ENCODE measurements at places on chromosomes 4 and X.

DNA sequence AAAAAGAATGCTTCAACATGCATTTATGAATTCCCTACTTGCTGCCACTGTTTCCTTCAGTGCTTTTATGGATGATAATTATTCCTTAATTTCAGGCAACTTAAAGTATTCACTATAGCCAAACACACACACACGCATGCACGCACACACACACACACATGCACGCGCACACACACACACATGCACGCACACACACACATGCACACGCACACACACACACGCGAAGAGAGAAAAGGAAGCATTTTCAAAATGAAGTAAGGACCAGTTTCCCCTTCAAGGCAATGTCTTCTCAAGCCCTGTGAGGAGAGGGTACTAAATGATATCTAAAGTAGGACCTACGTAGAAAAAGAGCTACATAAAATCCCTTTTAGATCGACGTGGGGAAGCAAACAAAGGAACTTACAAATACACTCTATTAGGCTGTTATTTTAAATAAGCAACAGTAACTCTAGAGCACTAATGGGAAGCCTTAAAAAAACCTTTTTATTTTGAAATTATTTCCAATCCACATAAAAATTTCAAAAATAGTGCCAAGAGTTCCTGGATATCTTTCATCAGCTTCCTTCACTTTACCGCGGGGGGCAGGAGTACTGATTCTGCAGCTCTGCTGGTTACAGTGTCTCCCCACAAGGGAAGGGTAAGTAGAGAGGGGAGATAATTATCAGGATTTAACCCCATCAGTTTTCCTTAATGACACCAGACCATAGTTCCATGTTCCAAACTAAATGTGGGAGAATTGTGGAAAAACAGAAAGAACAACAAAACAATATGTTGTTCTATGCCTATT lies 13.7 kb downstream of the IRF2 start:
- no peak for DNase-seq

- no peak for DNase-seq
These were observed 1638.8 kb upstream of the PCDH7 start for GRCh38 chr4:29081234-29081955.

GRCh38 chr4:83237591-83237990 lies 47.0 kb downstream of the COQ2 start:
- DNase-seq, result no peak

DNA sequence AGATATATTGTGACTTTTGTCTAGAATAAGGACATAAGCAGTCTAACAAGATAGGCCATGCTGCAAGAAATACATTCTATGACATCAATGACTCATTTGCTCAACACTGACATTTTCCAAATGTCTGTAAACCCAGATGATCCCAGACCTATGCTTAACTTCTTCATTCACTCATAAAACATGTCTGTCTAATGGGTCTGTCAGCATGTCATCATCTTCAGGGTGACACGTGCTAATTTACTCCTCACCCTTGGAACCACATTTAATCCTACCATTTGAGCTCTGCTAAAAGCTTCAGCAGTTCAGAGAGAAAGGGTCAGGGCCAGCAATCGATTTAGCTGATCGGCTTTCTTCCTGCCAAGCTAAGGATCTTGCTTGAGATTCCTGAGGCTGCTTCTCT lies 109.4 kb upstream of the MAP3K15 start:
- no peak for DNase-seq

DNA sequence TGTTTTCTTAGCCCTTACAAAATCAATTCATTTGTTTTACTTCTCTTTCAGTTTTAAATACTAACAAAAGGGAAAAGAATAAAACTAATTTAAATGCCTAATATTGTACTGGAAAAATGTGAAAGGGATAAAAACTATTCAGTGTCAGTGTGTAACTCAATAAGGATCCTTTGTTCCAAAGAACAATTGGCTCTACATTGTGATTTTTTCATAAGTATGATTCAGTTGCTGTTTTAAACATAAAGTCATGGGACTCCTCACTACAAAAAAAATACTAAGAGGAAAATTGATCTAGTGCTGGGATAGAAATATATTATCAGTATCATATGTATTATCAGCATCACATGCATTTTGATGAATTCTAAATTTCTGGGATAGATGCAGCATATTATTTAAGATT lies 199.4 kb upstream of the TRAM1L1 start:
- no peak for DNase-seq

- DNase-seq, result no peak
These were observed 53.9 kb downstream of the LRP2BP start for GRCh38 chr4:185341841-185342240.

GRCh38 chr4:187268940-187269339 lies 545.3 kb upstream of the FAT1 start:
- DNase-seq, result no peak

GRCh38 chr4:156615066-156615531 lies 356.5 kb downstream of the PDGFC start:
- no peak for DNase-seq

GRCh38 chr4:147929746-147930145 lies 197.9 kb downstream of the ARHGAP10 start:
- DNase-seq, result no peak

DNA sequence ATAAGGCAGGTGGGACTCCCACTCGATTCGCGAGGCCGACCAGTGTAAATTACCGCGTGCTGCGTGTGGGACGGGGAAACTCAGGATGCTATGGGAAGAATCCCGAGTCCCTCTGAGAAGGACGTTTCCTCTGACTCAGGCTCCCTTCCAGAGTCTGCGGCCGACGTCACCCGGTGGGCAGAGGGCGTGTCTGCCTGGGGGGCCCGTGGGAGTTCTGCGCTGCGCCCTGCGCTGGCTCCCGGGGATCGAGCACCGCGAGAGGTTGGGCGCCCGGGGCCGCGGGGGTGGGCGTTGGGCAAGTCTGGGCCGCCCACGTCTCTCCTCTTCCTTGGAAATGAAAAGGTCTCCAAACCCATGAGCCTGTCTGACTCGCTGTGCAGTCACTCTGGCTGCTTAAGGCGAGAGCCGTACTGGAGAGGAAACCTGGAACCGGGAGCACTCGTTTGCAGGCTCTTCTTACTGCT lies 568 bp downstream of the NIPAL1 start:
- peak; percentile 18 for DNase-seq

GRCh38 chrX:130974323-130974722 lies 71.3 kb upstream of the ENOX2 start:
- DNase-seq, result no peak

GRCh38 chr4:147727476-147728028 lies 4.3 kb upstream of the ARHGAP10 start:
- DNase-seq, result no peak

GRCh38 chr4:80989921-80990544 lies 40.5 kb upstream of the BMP3 start:
- DNase-seq, result peak; percentile 38

DNA sequence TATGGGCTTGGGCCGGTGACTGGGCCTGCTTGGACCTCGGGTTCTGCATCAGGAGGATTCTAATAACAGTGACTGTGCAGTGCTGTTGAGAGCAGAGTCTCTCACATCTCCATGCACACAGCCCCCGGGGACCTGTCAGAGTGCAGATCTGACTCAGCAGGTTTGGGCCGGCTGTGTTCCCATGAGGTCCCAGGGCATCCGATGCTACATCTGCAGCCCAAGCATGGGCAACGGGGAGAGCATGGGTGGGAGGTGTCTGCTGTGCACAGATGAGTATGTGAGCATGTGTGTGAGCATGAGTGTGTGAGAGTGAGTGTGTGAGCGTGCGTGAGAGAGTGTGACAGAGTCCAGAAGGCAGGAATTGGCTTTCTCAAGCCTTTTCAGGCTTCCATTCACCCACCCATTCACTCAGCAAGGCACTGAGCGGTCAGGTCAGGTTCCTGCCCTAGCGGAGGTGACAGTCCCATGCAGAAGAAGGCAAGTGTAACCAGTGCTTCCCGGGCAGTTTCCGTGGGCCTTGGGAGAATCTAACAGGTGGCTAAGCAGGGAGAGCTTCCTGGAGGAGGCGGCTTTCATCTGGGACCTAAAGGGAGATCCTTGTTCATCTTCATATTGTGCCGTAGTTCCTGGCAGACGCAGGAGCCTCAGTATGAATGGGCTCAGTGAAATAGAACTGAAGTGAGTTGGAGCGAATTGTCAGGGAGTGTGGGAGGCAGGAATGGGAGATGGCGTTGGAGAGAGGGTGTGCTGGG lies 62.6 kb downstream of the SORCS2 start:
- DNase-seq, result no peak

DNA sequence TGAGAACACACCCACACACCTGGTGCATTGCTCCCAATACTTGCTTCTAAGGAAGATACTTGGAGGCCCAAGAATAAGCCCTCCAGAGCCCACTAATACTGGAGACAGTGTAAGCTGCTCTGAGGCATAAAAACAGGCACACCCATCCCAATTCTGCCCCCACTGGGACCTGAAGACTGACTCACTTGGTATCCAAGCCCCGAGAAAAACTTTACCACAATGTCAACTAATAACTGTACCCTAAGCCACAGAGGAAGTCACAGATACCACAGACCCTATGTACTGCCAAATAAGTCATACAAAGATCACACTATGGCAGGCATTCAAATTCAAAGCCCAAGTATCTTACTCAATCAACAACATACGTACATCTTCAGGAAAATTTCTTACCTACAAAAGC lies 398.2 kb upstream of the SPANXN1 start:
- no peak for DNase-seq

DNA sequence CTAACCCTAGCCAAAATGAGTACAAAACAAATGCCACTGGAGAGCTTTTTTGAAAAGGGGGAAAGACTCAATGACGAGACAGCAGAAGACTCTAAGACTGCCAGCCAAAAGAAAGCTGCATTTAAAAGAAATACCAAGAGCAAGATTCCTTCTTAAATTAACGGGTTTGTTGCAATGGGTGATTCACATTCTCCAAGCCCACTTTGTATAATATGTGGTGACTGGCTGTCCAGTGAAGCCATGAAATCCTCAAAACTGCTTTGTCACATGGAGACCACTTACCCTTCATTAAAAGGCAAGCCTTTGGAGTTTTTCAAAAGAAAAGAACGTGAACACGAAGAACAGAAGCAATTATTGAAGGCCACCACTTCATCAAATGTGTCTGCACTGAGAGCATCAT lies 68.2 kb downstream of the MRPL1 start:
- no peak for DNase-seq

DNA sequence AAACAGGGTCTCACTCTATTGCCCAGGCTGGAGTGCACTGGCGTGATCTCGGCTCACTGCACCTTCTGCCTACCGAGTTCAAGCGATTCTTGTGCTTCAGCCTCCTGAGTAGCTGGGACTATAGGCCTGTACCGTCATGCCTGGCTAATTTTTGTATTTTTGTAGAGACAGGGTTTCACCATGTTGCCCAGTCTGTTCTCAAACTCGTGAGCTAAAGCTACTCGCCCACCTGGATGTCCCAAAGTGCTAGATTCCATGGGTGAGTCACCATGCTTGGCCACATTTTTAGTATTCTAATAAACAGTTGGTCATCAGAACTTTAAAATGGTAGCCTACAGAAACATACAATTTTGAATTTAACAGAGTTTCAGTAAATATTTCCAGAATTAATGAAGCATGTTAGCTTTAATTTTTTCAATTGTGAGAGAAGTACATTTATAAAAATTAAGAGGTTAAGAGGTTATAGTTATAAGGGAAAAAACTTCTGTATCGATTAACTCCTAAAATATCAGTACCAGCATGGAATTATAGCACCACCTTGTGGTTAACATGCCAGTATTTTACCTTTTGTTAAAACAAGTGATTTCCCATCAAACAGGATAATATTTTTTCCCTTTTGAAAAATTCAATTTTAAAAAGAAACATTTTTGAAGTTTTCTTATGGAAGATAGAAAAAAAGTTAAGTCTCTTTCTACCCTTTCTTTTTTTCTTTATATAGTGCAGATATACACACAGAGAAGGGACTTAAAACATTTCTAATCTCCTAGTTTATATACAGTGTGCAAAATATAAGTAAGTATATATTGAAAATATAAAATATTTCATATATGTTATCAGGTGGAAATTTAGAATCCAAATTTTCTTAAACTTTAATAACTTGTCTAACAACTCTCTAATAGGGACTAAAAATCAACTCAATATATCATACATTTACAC lies 35.4 kb downstream of the CEP44 start:
- peak; percentile 24 for DNase-seq

DNA sequence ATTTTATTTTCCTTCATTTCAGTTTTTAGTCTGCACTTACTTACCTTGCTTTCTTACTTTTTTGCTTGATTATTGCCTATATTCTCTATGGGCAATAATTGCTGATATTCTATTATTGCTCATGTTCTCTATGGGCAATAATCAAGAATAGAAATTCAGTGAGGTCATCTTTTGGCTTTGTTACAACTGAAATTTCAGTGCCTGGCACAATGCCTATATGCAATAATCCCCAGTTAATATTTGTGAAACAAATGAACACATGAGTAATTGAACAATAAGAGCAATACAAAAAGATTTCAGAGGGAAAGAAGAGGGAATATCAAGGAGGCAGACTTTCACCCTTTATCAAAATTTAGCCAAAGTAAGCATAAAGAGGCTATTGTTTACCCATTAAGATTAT lies 48.6 kb upstream of the ARSJ start:
- DNase-seq, result no peak

DNA sequence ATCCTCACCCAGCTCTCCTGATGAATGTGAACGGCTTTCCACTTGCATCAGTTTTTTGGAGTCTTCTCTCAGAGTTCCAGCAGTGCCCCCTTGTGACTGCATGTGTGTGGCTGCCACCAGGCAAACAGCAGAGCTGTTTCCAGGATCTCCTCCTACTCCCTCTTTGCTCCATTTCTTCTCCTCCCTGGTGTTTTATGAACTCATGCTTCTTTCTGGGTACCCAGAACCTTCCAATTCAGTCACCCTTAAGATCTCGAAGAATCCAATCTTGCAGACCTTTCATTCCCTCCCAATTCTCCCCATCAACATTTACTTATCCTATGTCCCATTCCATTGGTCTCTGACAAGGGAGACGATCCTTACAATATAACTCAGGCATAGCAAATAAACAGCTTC lies 6.8 kb upstream of the TCEANC start:
- peak; percentile 9 for DNase-seq

- DNase-seq, result peak; percentile 56
These were observed 1.2 kb downstream of the AKAP17A start for GRCh38 chrX:1592470-1593142.

DNA sequence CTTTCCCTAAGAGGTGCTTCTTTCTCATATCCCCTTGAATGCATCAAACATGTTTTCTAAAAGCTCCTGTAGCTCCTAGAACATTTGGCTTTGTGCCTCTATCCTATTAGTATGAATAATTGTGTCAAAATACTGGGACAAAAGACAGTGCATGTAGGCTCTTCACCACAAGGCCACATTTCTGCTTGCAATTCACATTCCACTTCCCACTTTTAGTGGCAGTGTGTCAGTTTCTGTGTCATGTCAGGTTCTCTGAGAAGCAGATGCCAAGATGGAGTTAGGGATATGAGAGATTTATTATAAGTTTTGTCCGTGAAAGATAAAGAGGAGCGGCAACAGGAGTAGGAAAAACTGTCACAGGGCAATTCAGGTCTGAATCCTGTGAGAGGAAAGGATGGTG lies 61.3 kb upstream of the GPRIN3 start:
- DNase-seq, result no peak

GRCh38 chr4:85866508-85866907 lies 391.6 kb downstream of the ARHGAP24 start:
- no peak for DNase-seq

- no peak for DNase-seq
These were observed 921.8 kb upstream of the PCDH10 start for GRCh38 chr4:132227151-132227856.

- no peak for DNase-seq
These were observed 16.9 kb upstream of the HPRT1 start for GRCh38 chrX:134443020-134443419.
